ENCODE measurements at places on chromosomes 11 and 22.

- no peaks in the 10 kb centered on the region for H3K36me3 ChIP-seq
Measured at GRCh38 chr22:35467681-35468434, 67.9 kb downstream of the MCM5 start.

DNA sequence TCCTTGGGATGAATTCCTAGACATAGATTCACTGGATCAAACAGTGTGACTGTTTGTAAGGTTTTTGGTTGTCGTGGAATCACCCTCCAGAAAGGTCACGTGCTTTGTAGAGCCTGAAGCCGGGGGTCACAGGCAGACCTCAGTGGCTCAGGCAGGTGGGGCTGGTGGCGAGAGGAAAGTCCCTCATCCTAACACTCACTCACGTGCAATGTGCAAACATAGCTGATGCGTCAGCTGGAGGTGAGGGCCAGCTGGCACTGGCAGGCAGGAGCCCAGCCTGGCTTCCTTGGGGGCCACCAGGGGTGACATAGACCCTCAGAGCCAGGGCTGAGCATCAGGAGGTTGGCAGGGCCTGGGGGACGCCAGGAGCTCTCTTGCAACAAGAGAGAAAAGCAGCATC, 90.0 kb downstream of the ARHGAP8 start:
- DNase-seq, result no peak
- H3K27ac ChIP-seq, result no peak overlapping the region
- no peaks in the 10 kb centered on the region for H3K36me3 ChIP-seq
- H3K4me3 ChIP-seq, result no peak overlapping the region

DNA sequence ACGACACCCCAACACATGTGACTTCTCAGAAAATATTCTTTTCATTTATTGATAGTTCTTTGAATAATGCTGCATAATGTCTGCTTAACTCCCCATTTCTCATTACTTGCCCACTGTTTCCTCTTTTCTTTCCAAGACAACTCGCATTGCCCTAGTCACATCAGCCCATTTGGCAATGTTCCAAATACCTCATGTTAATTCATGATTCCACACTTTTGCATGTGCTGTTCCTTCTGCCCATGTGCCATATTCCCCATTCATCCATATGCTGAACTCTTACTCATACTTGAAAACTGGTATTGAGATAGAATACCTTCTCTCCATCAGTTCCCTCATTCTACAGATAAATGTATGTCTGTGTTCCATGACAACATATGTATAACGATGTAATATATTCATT, 993.7 kb downstream of the OPCML start:
- H3K27me3 ChIP-seq, result no peaks in the 10 kb centered on the region
- no peak for DNase-seq
- H3K36me3 ChIP-seq, result no peaks in the 10 kb centered on the region

DNA sequence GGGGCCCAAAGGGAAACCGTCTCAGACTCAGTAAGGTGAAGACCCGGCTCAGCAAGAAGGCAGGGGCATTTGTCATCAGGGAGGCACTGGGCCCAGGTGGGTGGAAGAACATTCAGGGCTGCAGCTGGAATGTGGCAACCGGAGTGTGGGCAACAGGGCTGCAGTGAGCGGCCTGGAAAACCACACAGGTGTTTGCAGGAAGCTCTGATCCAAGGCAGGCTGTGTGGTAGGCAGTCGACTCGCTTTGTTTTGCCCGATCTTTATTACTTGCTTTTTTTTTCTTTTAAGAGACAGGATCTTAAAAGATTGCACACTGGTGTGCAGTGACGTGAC, 82.8 kb downstream of the DGCR2 start:
- no peak overlapping the region for H3K4me3 ChIP-seq
- no peak overlapping the region for H3K27ac ChIP-seq
- no peaks in the 10 kb centered on the region for H3K4me1 ChIP-seq
- DNase-seq, result no peak

GRCh38 chr11:2744166-2744565, 44.4 kb upstream of the KCNQ1OT1 start:
- no peak overlapping the region for H3K27ac ChIP-seq
- no peak overlapping the region for H3K4me3 ChIP-seq
- no peak for DNase-seq
- H3K4me1 ChIP-seq, result no peaks in the 10 kb centered on the region

DNA sequence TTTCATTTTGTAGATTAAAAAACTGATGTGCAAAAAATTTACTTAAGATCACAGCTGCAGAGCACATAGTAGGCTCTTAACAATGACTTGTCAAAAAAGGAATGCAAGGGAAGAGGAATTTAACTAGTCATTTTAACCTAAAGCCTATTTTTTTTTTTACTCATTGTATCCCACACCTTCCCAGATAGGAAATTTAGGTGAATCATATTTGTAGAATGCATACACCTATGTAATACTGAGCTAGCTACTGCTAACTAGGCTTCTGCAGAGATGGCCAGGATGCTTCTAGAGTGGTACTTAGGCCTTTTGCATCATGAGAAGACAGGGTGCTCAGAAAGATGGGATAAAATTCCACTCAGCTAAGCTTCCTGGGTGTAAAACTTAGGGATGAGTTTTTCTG, 387.3 kb downstream of the AASDHPPT start:
- no peak overlapping the region for H3K27ac ChIP-seq
- H3K27me3 ChIP-seq, result no peaks in the 10 kb centered on the region
- H3K36me3 ChIP-seq, result no peaks in the 10 kb centered on the region
- no peaks in the 10 kb centered on the region for H3K4me1 ChIP-seq
- no peak overlapping the region for H3K4me3 ChIP-seq
- no peak for DNase-seq

GRCh38 chr22:21622011-21622918, 7.6 kb downstream of the YDJC start:
- H3K4me1 ChIP-seq, result peaks cover 34% of the 10 kb centered on the region
- no peak overlapping the region for H3K27ac ChIP-seq
- H3K27me3 ChIP-seq, result no peaks in the 10 kb centered on the region
- peak; percentile 52 for DNase-seq
- no peak overlapping the region for H3K4me3 ChIP-seq
- no peaks in the 10 kb centered on the region for H3K36me3 ChIP-seq

DNA sequence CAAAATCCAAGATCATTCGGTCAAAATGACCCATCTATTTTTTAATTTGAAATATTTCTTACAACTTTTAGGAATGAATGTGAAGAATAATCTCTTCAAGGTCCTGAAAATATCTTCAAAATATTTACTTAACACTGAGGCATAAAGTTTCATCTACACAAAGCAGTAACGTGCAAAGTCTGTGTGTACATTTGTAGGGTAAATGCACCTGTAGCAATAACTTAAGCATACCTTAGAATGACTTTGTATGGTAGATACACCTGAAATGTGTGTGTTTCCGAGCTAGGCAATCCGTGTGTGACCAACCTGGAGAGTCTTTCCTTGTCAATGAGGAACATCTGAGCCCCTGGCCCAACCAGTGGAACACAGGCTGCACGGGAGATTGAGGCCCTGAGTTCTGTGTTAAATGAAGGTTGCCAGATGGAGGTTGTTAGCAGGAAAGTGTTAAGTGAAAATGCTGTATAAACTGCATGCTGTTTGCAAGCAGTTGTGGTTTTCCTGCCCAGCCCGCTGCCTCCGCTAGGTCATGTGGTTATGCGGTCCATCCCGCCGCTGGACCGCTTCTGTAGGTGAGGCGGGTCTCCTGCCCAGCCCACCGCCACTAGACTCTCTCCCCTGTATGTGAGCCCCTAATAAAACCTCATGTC, 7.6 kb upstream of the CTR9 start:
- no peak for DNase-seq
- H3K4me1 ChIP-seq, result no peaks in the 10 kb centered on the region
- H3K27me3 ChIP-seq, result no peaks in the 10 kb centered on the region
- no peak overlapping the region for H3K4me3 ChIP-seq
- H3K36me3 ChIP-seq, result no peaks in the 10 kb centered on the region

DNA sequence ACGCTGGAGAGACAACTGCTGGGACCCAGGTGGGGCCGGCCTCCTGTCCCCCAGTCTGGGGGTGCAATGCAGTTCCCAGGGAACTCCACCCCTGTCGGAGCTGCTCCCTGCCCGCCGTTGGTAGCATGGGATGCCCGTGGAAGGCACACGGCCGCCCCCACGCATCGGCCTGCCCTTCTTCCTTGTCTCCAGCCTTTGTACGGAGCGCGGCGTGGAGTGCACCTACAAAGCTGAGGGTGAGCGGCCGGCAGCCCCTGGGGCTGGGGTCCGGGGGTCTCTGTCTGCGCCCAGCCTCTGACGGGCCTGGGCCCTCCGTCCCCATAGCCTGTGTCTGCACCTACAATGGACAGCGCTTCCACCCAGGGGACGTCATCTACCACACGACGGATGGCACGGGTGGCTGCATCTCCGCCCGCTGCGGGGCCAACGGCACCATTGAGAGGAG, 23.2 kb downstream of the MUC5AC start:
- no peak for DNase-seq
- H3K27ac ChIP-seq, result no peak overlapping the region
- H3K36me3 ChIP-seq, result no peaks in the 10 kb centered on the region
- H3K4me1 ChIP-seq, result no peaks in the 10 kb centered on the region

DNA sequence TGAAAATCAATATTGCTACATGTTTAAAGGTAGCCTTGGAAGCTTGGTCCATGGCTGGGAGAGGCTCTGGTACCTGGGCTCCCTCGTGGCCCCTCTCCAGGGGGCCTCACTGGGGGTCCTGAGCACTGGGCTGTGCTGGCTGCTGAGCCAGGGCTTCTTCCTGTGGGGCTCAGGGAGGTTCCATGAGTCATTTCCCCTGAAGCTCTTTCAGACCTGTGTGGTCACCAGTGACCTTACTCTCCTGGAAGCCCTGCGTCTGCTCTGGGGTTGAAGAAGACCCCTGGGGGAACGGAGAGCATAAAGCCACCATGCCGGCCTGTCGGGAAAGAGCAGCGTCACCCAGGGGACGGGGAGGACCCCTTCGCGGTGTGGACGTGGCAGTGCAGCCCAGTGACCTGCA, 389.0 kb downstream of the TBC1D22A start:
- H3K27me3 ChIP-seq, result no peaks in the 10 kb centered on the region
- no peak overlapping the region for H3K27ac ChIP-seq
- H3K4me3 ChIP-seq, result no peak overlapping the region

- no peaks in the 10 kb centered on the region for H3K36me3 ChIP-seq
- H3K4me1 ChIP-seq, result no peaks in the 10 kb centered on the region
- no peak for DNase-seq
- no peak overlapping the region for H3K27ac ChIP-seq
Measured at GRCh38 chr11:72475381-72475780, 41.0 kb upstream of the CLPB start.

GRCh38 chr22:25779890-25780289, 37.9 kb downstream of the MYO18B start:
- H3K27ac ChIP-seq, result no peak overlapping the region
- H3K4me1 ChIP-seq, result no peaks in the 10 kb centered on the region
- no peak overlapping the region for H3K4me3 ChIP-seq
- DNase-seq, result no peak
- H3K36me3 ChIP-seq, result no peaks in the 10 kb centered on the region
- H3K27me3 ChIP-seq, result no peaks in the 10 kb centered on the region

- H3K4me3 ChIP-seq, result peak overlapping the region; percentile 52
- peak overlapping the region; percentile 48 for H3K27ac ChIP-seq
- DNase-seq, result peak; percentile 84
- peaks cover 17% of the 10 kb centered on the region for H3K27me3 ChIP-seq
- no peaks in the 10 kb centered on the region for H3K36me3 ChIP-seq
- H3K4me1 ChIP-seq, result peaks cover 26% of the 10 kb centered on the region
Measured at GRCh38 chr11:8018484-8019313, 31.6 kb downstream of the EIF3F start.

DNA sequence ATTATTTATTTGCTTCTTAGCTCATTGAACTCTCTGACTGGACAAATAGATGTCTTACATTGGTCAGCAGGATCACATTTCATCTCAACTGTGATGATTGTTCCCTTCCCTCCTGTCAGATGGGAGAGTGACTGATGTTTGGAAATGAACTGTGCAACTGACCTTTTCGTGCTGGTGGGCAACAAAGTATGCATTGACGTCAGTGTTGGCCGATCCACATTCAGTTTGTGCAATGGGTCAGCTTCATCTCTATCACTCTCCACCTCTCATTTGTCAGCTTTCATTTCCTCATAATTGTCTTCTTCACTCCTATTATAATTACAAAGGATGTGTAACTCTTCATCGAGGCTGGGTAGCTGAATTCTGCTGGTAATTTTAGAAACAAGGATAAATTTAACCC, 71.3 kb downstream of the PPP2R1B start:
- H3K4me3 ChIP-seq, result no peak overlapping the region
- no peaks in the 10 kb centered on the region for H3K27me3 ChIP-seq
- H3K4me1 ChIP-seq, result no peaks in the 10 kb centered on the region
- H3K27ac ChIP-seq, result no peak overlapping the region
- H3K36me3 ChIP-seq, result no peaks in the 10 kb centered on the region

Data from tibial artery (tissue), 4 donors.